ENCODE measurements at places on chromosomes 5 and 9.

DNA sequence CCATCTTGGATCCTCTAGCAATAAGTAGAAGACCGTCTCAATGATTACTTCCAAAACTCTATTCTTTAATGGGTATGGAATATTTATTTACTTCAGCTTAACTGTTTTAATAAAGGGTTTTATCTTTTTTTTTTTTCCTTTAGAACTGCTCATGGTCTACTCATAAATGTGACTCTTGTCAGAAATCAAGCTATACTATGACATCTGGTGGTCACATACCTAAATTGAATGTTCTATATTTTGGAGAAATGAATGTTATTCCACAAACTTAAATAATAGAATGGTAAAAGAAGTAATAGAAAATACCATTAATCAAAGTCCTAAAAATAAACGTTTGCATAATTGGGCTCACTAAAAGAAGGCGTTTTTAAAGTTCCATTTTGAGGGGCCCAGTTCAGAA lies 131.2 kb upstream of the PLCXD3 start:
- DNase-seq = no peak

GRCh38 chr9:123834889-123835562 lies 94.9 kb downstream of the DENND1A start:
- peak; percentile 16 for DNase-seq

DNA sequence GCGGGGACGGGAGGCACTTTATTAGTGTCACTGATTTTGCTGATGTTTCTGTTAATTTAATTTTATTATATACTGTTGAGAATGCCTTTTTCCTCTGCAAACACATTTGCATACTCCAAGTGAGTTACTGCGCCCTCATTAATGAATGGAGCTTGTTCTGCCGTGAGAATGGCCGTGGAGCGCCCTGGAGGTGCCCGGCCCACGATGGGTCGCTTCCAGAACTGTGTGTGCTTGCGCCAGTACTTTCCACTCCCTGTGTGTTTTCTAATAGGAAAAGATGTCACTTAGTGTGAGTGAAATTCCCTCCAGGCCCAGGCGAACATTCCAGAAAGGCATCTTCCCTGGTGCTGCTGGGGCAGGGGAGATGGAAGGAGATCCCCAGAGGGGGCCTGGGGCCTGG lies 30.1 kb downstream of the NDUFS6 start:
- no peak for DNase-seq

DNA sequence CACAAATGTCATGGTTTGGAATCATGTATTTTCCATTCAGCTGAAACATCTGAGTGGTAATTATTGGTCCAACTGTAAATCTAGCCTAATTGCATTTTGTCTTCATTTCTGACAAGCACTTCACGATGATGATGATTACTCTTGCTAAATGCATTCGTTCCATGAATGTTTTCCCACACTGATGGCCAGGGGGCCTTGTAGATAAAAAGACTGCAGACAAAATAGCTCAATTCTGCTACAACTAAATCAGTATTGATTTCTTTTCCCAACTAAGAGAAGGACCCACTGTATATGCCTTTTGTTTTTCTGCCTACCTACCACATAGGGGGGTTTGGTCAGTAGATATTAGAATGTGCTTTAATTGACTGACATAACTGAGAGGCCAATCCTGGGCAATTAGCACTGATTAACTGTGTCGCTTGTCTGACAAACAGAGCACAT lies 1351.3 kb upstream of the NUDT12 start:
- no peak for DNase-seq

GRCh38 chr5:149486726-149487635 lies 64.3 kb downstream of the CSNK1A1 start:
- DNase-seq = no peak

- no peak for DNase-seq
Measured at GRCh38 chr5:147855774-147856069, 22.8 kb upstream of the SCGB3A2 start.

DNA sequence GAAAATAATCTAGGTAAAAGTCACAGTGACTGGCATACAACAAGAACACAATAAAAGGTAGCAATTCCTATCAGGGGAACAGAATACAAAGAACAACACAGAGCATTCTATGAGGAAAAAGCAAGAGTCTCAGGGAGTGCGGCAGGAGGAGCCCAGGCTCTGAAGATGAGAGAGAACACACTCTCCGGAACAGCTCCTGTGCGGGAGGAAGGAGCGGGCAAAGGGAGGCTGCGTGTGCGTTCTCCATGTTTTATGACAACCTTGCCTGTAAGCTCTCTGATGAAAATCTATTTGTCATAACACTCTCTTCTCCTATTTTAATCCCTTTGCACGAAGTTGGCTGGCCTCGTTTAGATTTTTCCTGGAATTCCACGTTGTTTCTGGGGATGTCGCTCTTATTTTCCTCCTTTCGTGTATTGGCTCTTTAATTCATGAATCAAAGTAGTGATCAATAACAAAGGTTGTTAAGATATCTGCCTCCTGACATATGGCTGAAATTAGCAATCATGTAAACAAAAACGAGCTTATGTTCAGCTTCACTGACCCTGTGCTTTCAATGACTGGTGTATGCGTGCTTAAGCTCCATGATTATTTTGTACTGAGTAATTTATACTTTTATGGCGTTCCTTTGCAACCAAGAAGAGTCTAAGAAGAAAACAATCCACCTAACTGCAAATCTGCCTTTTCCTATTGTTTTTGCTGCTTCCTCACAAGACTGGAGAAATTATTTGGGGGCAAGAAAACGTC lies 109.5 kb downstream of the MYO10 start:
- no peak for DNase-seq
